GM12891 (cell line): ENCODE measurements at places on chromosomes 2 and 18.

DNA sequence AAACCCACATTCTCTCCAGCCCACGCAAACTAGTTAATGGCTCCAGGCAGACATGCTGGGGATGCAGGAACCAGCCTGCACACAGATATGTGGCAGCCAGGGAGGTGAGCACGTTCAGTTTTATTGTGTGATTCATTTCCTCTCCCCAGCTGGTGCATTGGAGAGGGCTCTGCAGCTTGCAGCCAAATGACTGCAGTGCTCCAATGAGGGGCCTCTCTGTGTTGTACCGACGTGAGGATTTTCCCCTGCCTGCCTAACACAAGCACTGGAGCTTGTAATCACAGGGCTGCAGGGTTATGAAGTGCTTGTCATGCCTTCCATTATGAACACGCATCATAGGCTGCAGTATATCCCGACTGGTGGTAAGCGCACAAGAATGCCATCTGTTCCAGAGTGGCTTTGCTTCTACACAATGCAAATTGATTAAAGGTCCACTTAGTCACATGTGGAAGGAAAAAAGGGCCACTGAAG lies 92.3 kb upstream of the THUMPD2 start:
- DNase-seq, result no peak

GRCh38 chr2:55961318-55961911 lies 37.8 kb upstream of the EFEMP1 start:
- peak; percentile 2 for DNase-seq

- no peak for DNase-seq
Measured at GRCh38 chr2:157838442-157839161, 37.5 kb downstream of the ACVR1 start.

DNA sequence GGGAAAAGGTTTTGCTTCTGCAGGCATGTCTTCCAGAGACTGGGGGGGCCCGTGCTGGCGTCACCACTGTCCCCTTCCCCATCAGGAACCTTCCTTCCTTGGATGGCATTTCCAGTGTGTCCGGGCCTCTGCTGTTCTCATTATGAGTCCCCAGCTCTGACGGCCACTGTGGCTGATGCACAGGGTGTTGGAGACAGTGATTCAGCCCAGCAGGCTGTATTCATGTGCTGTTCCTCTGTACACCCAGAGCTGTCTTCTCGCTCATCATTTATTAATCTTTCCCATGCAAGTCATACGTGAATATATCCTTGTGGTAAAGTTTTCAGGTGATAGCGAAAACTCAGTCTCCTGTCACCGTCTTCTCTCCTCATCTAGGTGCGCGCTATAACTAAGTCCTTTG lies 57.7 kb downstream of the ASAP2 start:
- no peak for DNase-seq

GRCh38 chr2:100588071-100588786 lies 25.4 kb downstream of the PDCL3 start:
- DNase-seq, result no peak

DNA sequence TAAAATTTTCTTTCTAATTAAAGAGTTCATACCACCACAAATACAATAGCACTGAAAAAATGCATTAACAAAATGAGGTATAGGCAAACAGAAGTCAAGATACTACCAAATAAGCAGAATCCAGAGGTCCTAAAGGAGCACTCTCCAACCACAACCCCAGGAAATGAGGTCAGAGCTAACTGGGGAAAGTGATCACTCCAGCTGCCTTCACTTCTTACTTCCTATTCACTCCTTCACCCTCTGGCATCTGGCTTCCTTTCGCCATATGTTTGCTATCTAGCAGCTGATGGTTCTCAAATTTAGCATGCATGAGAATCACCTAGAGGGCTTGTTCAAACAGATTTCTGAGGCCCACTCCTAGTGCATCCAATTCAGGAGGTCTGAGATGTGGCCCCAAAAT lies 212.6 kb upstream of the ACVR2A start:
- DNase-seq, result no peak

DNA sequence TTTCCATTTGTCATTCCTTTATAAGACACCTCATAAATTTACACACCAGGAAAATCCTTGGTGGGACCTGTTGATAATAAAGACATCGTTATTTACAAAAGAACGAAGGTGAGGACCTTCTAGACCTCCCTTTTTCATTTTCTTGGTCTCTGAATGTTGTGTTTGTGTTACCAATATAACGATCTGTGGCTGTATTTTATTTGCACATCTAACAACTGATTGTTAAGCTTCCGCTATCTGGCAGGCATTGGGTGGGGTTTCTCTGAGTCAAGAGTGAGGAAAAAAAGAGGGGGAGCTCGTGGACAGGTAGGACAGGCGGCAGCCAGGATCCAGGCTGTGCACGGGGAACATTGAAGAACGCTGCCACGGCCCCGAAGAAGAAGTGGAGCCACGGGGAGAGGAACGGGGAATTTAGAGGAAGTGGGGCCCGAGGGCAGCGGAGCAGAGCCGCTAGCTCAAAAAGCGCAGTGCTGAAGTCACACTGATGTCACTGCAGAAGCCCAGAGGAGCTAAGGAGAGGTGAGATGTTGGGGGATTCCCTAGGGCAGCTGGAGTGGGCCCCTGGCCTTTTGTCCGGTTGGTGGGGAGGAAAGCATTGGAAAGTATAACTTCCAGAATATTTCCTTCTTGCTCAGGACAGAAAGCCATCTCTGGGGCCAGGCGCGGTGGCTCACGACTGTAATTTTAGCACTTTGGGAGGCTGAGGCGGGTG lies 20.9 kb upstream of the DNMT3A start:
- DNase-seq, result peak; percentile 78

DNA sequence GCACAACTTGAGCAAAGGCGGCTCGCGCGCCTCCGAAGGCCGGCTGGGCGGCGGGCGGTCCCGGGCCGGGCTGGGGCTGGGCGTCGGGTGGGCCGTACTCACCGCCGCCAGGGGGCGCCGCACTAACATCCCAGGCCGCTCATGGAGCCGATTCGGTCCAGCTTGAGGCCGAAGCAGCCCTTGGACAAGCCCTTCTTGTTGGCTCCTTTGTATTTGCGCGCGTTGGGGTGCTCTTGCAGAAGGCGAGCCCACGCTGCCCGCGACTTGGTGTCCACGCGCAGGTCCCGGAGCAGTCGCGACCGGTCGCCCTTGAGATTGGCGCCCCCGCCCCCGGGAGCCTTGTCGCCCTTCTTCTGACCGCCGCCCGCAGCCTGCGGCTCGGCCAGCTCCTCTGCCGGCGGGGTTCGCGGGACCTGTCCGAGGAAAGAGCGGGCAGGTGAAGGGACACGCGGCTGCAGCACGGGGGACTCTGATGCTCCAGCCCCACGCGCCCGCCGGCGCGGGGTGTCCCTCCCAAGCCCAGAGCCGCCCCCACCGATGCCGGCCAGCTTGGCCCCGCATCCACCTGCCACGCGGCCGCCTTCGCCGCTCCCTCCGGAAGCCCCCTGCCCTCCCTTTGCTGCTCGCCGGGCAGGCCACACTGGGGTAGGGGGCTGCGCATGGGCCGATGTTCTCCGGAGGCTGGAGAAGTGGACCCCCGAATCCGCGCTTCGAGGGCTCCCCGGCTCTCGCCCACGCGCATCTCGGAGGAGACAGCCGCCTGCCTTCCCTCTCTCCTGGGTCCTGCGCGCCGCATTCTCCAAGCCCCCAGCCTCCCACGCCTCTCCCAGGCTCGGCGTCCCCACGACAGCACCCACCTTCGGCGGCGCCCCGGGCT lies 655 bp downstream of the NPPC start:
- DNase-seq, result peak; percentile 90
